ENCODE measurements at places on chromosomes 7 and 10.

DNA sequence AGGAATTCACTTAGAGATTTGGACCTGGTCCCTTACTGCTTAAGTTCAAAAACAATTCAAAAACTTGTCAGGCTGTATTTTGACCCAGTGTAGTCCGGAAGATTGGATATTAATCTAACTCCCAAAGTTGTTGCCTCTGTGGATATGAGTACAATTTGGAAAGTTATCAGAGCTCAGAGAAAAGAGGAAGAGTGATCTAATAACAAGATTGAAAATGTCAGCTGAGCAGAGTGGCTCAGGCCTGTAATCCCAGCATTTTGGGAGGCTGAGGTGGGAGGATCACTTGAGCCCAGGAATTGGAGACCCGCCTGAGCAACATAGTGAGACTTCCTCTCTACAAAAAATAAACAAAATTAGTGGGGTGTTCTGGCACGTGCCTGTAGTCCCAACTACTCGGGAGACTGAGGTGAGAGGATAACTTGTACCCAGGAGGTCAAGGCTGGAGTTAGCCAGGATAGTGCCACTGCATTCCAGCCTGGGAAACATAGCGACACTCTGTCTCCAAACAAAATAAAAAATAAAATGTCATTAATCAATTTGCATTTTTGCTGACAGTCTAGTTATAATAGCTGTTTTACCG, 3.2 kb upstream of the ASCC1 start:
- no peak for DNase-seq

- DNase-seq = no peak
Measured at GRCh38 chr7:73967832-73968290, 60.1 kb upstream of the ELN start.

DNA sequence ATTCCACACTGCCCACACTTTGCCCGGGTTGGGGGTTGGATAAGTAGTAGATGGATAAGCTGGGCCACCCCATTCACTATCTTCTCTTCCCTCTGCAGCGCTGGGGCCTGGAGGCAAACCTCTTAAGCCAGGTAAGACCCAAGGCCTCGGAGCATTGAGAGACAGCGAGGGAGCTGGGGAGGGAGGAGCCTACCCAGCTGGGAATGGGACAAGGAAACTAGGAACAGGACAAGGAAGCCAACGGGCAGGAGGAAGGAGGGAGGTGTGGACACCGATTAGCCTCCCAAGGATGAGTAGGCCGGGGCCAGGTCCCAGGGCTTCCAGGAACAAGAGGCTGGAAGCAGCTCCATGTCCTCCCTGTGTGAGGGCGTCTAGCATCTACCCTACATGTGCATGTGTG, 9.6 kb downstream of the ELN start:
- DNase-seq = no peak

- DNase-seq = no peak
Measured at GRCh38 chr10:14820010-14820774, 17.6 kb downstream of the CDNF start.

DNA sequence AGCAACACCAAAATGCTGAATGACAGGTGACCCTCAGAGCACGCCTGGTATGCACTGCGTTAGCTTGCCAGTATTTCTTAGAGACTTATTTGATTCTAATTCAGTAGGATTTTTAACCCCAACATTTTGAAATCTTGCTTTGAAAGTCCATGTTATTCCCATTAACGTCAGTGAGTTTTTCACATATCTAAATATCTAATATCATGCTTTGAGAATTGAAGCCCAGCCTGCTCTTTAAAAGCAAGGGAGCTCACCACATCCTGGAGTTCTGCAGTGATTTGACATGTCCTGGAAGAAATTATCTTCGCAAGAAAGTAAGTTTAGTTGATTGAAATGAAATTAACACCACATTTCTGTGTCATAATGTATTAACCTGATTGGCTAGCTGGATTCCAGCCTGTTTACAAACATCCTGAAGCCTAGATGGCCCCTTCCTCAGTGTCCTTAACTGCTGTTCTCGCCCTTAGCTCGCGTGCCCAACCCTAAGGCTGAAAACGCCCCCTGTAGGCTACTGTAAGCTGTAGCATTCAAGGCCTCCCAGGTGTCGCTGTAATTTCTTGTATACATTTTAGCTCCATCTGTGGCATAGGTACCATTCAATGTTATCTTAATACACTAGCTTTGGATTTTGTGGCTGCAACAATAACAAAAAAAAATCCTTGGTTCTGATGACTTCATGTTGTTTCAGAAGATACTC, 191.5 kb downstream of the MGMT start:
- no peak for DNase-seq

- DNase-seq = no peak
Measured at GRCh38 chr10:68597407-68597806, 37.3 kb downstream of the TET1 start.

DNA sequence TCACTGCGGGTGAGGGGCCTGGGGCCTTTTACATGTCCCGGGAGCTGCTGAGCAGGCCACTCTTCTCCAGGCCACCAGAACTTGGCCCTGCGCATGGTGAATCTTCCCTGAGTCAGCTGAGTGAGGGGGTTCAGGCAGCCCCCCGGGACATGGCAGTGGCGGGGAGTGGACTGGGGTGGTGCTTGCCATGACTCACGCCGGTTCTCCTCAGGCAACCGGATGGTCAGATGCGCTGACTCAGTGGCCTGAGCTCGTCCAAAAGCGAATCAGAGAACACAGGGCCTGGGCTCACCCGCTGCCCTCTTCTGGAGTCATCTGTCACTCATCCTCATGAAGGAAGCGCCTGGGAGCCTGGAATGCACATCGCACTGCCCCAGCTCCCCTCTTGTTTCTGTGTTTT, 33.5 kb downstream of the HTRA1 start:
- DNase-seq = no peak

GRCh38 chr7:126856691-126857291, 395.9 kb downstream of the GRM8 start:
- no peak for DNase-seq

DNA sequence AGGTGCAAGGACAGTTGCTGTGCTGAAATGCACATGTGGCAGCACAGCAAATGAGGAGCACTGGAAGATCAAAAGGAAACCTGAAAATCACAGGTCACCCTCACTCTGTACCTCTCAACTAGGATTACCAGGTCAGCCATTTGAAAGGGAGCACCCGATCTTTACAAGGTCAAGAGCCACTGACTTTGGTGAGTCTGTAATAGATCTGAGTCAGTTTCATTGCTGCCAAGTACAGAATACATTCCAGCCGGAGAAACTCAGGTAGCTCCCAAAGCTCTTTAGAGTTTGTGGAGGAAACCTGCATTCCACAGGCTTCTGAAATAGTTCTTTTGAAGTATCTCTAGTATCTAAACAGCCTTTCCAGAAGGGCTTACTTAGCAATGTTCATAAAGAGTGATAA, 217.5 kb downstream of the SNX13 start:
- no peak for DNase-seq

- DNase-seq = no peak
Measured at GRCh38 chr7:135509589-135509838, 388 bp downstream of the CNOT4 start.

GRCh38 chr10:66980246-66980815, 54.5 kb downstream of the LRRTM3 start:
- DNase-seq = no peak
